BJ (cell line): ENCODE measurements at places on chromosomes 6 and 20.

- no peak for DNase-seq
Observed at GRCh38 chr6:1136415-1136774, 175.5 kb upstream of the FOXQ1 start.

DNA sequence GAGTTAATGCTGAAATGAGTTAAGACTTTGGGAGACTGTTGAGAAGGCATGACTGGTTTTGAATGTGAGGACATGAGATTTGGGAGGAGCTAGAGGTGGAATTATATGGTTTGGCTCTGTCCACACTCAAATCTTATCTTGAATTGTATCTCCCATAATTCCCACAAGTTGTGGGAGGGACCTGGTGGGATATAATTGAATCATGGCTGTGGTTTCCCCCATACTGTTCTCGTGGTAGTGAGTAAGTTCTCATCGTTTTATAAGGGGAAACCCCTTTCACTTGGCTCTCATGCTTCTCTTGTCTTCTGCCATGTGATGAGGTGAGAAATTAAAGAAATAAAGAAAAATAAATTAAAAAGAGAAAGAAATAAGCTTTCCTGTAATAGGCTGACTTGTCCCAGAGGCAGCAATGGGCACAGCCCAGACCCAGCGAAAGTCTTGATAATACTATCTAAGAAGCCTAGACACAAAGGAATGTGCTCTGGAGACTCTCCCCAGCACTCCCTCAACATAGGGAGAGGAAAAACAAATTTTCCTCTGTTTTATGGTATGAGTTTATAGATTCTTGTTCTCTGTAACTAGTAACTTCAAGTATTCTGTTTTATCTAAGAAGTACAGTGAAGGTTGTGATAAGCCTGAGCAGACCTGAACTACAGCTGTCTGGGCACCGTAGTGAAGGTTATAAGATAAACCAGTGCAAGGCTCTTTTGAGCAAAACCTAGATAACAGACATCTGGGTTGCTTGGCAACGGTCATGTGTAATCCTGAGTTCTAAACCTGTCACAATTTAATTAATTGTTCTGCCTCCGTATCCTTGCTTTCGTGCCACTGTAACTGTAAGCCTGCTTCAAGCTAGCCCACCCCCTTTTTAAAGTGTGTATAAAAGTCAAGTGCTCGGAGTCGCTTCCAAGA is 88.9 kb upstream of the ECI2 start:
- no peak for DNase-seq

DNA sequence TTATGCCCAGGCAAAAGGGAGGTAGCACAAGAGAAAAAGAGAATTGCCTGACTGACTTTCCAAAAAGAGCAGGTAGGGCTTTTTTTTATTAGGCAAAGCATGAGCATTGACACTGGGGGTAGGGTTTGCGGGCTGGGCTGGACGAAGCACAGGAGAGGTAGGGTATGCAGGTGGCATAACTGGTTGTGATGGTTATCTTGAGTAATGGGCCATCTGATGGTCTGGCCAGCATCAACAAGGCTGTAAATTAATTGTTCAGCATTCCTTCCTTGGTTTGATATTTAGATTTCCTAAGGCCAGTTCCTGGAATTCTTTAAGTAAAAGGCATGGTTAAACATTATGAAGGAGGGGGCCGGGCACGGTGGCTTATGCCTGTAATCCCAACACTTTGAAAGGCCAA is 13.9 kb upstream of the BFSP1 start:
- DNase-seq, result no peak

GRCh38 chr6:112501705-112502104 is 154.6 kb downstream of the RFPL4B start:
- no peak for DNase-seq

- no peak for DNase-seq
Observed at GRCh38 chr20:3119044-3119443, 34.5 kb upstream of the AVP start.

GRCh38 chr20:62609279-62609720 is 33.0 kb upstream of the SLCO4A1 start:
- no peak for DNase-seq

GRCh38 chr6:136408204-136408603 is 118.6 kb upstream of the BCLAF1 start:
- no peak for DNase-seq

- no peak for DNase-seq
Observed at GRCh38 chr6:52415917-52416628, 4.1 kb upstream of the EFHC1 start.

DNA sequence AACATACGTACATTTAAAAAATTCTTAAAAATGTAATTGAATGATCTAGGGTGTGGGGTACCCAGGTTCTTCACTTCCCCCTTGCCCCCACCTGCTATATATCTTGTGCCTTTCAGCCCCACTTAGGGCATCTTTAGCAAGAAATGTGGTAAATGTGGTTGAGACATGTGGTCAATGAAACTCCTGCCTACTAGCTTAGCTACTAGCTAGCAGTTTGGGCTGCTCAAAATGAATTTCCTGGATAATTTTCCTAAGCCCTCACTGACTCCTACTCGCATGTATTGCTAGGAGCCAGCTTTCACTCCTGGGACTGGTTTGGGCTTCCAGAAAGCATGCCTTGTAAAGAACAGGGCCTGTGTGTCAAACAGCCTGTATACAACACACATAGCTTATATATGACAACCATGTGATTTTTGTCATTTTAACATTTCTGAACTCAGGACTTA is 257.3 kb downstream of the ATXN1 start:
- DNase-seq, result no peak

DNA sequence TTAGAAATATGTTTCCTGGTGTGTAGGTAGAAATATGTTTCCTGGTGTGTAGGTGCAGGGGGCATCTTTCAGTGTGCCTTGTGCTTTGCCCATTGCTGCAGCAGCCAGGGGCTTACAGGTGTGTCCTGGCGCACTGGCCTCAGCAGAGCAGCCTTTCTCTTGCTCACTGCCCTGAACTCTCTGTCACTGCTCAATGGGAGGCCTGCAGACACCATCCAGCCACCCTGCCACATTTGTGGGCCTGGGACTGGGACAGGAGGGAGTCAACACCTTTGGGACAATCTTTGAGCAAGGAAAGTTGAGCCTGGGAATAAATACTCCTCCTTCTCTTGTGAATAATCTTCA is 62.4 kb upstream of the RBM24 start:
- no peak for DNase-seq

GRCh38 chr20:48682529-48683363 is 145.1 kb downstream of the PREX1 start:
- DNase-seq, result peak; percentile 87

DNA sequence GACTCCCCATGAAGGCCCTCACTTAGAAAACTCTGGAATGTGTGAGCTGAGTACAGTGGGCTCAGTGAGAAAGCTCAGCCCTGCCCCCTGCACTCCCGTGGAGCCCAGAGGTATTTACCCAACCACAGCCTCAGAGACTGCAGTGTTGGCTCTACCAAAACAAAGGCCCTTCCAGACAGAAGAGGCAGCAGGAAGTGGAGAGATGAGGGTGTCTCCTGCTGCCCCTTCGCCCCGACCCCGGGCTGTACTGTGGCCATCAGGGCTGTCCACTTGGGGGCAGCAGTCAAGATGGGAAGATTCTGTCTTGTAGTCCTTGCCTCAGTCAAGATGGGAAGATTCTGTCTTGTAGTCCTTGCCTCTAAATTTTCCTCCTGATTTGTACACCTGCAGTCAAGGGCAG is 341.3 kb downstream of the TAF4 start:
- DNase-seq, result no peak

- no peak for DNase-seq
Observed at GRCh38 chr6:32975886-32976285, 7.5 kb downstream of the BRD2 start.
